Stimulated activated CD8-positive, alpha-beta memory T cell treated with anti-CD3 and anti-CD28 coated beads, Interleukin-4, amount 100 ng/mL, for 4 hours (primary cell): ENCODE measurements at places on chromosomes 12 and 14.

DNA sequence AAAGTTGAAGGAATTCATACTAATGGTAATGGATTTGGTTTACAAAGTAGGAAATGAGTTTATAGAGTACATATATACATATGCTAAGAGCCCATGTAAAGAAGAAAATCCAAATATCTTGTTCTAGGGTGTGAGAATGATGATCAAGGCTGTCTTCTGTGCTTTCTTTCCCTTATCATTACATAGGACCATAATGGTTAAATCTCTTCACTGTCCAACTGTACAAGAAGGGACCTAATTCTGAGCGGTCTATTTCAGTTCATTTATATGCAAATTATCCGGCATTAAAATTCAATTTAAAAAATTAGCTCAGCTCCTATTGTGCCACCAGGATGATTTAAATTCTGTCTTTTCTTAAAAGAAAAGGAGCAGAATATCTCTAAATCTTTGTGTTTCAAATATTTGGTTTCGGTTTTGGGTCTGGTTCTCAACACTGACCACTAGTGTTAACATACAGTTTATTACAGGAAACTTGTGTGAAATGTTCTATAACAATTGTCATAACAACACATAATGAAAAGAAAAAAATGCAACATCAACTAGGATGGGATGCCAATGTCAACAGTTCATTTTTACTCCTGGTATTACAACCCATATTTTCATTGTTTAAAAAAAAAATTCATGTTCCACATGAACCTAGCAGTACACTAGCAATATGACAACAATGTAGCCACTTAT, 16.8 kb downstream of the OR4K1 start:
- DNase-seq: no peak

GRCh38 chr12:93790472-93791152, 113.4 kb downstream of the CRADD start:
- DNase-seq: no peak

DNA sequence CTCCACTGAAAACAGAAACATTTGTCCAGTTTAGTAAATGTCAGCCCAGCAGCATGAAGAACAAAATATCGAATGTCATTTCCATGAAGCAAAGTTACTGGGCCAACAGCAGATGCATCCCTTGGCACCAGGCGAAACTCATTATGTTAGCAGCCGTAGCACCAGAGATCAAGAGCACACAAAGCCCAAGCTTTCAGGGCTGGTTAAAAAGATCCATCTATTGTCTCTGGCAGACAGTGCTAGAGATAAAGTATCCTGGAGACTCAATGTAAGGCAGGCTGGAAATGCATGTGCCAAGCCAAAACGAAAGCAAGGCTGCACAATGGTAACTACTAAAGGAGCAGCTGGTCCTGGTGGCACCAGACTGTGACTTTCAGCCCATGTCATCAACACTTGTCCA, 120.3 kb upstream of the PLEKHG7 start:
- no peak for DNase-seq

GRCh38 chr14:94037954-94038353, 11.8 kb downstream of the OTUB2 start:
- DNase-seq: no peak

- DNase-seq: no peak
Observed at GRCh38 chr12:113724794-113725556, 241.2 kb downstream of the RBM19 start.

DNA sequence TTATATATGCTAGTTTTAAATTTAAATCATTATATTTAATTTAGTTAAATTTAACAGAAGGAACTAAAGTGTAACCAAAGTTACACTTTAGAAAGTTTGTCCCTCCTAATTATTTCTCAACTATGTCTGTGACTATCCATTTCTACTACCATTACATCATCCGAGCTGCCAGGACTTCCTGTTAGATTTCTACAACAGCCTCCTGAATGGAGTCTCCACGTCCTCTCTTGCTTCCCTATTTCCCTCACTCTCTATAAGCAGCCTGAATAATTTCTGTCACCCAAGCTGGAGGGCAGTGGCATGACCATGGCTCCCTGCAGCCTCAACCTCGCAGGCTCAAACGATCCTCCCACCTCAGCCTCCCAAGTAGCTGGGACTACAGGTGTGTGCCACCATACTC, 84.1 kb downstream of the TTC7B start:
- DNase-seq: no peak

DNA sequence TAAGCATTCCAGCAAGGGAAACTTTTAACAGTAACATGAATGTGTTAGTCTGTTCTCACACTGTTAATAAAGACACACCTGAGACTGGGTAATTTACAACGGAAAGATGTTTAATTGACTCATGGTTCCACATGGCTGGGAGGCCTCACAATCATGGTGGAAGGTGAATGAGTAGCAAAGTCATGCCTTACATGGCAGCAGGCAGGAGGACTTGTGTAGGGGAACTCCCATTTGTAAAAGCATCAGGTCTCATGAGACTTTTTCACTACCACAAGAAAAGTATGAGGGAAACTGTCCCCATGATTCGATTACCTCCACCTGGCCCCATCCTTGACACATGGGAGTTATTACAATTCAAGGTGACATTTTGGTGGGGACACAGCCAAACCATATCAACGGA, 168.3 kb downstream of the PAH start:
- no peak for DNase-seq
